ENCODE measurements at places on chromosomes 7 and 10.
A peak's percentile ranks its signal among the peaks of the same experiment; 100 is the strongest.

DNA sequence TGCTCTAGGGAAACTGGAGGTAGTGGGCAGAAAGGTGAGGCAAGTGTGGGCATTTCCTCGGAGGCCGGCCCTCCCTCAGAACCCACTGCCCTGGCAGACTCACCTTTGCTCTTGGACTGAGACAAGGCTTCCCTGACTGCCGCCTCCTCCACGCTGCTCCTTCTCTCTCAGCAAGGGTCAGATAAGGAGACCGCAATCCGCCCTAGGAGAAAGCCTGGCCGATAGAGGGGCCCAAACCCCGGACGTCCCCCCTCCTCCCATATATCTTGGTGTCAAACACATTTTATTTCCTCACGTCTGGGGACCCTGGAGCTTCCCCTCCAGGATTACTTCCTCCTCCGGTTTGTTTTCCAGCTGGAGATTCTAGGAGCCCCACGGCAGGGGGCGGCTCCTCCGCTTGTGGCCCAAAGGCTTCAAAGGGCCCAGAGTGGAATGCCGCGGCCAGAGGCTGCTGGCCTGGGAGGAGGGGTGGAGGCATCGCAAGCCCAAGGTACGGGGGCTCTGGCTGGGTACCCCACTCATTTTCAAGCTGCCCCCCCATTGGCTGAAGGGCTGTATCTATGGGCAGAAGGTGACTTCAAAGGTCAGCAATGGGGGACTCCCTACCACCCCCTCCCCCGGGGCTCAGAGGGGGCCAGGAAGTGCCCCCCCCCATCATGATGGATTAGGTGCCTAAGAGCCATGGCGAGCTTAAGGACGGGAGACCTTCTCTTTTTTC is 31.7 kb upstream of the LBX1 start:
- no peak for DNase-seq

DNA sequence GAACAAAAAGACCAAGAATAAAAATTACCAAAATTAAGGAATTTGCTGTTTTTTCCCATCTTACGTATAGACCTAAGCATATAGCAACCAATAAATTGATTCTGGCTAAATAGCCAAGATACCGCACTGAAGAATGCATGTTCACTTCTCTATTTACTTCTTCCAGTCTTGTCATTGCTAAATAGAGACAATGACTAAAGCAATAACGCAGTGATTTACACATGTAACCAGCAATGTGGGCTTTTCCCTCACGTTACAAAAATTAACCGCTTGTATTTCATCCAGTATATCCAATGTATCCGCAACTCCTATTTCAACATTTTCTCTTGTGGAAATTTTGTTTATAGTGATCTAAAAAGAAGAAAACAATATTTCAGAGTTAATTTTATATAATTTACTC is 5.6 kb downstream of the TMEM168 start:
- no peak for DNase-seq

DNA sequence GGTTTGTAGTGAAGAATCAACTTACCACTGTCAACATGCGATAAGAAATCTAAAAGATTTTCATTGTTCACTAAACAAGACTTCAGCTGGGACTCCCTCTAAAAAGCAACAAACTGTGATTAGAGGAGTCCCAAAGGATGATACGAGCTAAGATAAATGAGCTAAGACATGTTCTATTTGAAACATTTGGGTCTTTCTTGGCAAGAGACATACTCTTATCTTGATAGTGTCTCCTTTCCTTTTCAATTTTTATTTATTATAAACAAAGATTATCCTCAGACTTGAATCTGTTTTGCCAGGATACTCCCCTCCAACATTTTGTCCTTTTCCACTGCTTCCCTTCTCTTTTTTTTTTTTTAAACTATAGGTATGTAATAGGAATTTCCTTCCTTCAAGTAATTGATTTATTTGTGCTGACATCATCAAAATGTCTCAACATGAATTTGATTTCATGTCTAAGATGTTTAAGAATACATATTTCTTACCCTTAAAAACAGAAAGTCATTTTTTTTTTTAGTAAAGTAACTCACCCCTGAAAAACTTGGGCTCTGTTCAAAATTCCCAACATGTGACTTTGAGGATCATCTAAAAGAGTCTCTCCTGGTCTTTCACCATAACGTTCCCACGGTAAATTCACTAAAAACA is 158.4 kb upstream of the NRP1 start:
- no peak for DNase-seq

DNA sequence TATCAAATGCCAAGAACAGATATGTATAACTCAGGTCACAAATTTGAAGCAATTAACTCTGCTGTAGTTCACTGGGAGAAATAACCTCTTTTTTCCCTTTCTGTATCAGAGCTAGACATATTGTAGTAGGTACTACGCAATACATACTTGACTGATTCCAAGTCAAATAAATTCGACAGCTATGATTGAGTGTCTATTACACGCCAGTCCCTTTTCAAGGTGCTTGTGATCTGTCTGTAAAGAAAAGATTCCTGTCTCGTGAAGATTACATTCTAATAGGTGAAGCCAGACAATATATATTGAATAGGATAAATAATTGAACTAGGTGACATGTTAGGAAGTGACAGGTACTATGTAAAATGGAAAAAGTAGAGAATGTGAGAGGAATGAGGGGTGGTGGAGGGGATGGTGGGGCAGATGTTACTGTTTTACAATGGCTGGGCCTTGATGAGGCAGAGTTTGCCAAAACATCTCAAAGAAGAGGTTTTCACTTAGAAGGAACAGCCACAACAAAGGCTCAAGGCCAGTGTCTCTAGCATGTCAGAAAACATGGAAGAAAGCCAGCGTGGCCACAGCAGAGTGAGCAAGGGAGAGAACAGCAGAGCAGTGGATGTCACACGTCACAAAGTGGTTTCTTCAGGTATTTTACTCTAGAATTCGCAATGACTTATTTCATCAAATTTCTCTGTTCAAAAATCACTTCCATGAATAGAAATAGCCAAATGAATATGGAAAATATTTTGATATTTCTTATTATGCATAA is 282.6 kb upstream of the CACNA2D1 start:
- DNase-seq, result no peak

- no peak for DNase-seq
Measured at GRCh38 chr10:87558333-87558732, 53.6 kb downstream of the MINPP1 start.

- no peak for DNase-seq
Measured at GRCh38 chr7:51369746-51370145, 53.1 kb upstream of the COBL start.

DNA sequence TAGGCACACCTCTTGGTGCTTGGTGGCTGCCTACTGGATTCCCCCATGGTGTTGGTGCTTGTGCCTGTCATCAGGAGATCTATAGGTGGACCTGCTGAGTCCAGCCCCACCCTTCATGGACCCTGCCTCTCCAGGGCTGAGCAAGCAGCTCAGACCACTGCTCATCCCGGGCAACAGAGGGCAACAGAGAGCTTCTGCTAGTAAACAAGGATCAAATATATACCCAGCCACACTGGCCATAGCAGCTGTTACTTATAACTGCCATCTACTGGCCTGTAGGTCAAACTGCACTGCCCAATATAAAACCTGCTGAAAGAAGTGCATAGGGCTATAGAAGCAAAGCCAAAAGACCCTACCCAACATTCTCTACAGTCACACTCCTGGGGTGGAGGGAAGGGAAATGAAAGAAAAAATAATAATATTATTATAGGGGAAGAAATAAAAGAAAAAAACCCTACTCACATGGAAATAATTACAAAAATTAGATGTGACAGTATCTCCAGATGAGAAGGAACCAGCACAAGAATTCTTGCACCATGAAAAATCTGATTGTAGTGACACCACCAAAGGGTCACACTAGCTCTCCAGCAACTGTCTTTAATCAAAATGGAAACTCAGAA is 54.9 kb upstream of the ZNF800 start:
- peak; percentile 33 for DNase-seq

- DNase-seq, result no peak
Measured at GRCh38 chr10:11026773-11027172, 9.1 kb downstream of the CELF2 start.

DNA sequence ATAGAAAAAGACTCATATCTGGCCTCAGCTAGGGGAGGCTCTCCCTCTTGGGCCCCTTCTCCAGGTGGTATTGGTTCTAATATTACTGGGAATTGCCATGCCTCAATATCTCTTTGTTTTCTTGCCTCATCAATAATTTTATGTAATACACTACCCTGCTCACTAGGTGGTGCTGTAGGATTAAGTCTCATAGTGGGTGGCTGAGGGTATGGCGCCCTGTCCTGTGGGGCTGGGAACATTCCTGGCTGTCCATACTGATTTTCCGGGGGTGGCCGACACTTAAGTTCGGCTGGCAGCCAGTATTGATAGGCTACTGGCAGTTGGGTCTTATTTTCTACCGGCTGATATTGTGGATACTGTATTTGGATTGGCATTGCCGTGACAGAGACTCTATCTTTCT is 9.0 kb upstream of the TAS2R3 start:
- DNase-seq, result no peak

GRCh38 chr7:95517870-95518269 is 32.1 kb downstream of the ASB4 start:
- no peak for DNase-seq

- no peak for DNase-seq
Measured at GRCh38 chr10:29102636-29103035, 186.2 kb upstream of the LYZL1 start.

GRCh38 chr10:74928742-74929191 is 102.4 kb downstream of the KAT6B start:
- no peak for DNase-seq

DNA sequence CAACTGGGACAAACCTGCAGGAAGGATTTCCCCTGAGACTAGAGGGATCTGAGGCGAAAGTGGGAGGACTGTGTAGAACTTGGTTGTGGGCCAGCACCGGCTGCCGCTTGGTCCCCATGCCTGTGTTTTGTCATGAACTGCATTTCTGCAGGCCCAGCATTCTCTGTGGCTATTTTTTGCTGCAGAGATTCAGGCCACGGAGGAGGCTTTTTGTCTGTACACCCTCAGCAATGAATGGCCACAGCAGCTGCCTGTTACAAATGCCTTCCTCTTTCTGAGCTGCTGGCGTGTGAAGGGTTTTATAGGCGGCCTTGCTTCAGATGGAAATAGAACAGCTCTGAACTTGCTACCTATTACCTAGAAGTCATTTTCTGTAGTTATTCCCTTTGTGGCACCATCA is 164.4 kb downstream of the SH2D4B start:
- no peak for DNase-seq

DNA sequence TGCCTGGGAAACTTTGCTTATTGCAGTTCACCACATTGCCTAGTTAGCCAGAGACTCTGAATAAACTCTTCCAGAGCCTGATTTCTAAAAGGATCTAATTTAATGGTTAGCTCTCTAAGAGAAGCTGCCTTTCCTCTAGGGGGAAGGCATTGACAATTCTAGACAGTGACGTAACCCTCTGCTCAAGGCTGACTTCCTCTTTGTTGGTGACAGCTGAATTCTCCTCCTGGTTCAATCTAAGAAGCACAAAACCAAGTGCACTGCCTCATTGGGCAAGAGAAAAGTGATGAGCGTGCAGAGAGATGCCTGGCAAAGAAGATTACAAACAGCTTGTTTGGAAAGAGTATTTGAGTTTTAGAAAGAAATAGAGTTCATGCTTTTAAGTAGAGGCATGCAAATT is 102.7 kb downstream of the MACC1 start:
- no peak for DNase-seq

DNA sequence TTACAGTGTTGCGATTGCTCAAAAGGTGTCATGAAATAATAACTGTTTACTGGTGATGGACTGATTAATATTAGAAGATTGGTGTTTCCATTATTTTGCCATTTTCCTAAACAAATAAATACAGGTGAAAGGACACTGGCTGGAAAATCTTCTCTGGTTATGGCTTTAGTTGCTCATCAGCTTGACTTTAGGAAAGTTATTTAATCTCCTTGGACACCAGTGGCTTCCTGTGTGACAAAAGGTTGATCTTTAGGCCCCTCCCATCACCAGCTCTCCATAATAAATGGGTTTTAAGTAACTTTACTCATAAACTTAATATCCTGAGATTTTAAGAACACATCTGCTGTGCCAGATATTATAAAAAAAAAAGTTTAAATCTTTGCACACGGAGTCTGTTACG is 737 bp downstream of the CABCOCO1 start:
- no peak for DNase-seq

GRCh38 chr7:80858141-80858903 is 60.5 kb downstream of the SEMA3C start:
- DNase-seq, result no peak

DNA sequence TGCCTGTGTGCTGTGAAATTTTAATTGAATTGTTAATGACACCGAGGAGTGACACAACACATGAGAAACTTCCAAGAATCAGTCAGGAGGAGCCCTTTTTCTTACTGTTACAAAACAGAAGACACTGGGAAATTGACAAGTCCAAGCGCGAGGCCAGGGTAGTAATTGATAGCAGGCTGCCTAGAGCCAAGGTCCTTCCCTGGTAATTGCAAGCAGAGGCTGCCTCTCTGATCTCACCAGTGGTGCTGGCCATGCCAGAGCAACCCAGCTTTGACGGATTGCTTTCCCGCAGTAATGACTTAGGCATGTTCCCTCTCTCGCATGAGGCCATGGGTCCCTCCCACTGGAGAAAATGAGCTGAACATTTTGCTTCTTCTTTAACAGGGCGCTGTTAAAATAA is 111.5 kb downstream of the LRMDA start:
- no peak for DNase-seq

DNA sequence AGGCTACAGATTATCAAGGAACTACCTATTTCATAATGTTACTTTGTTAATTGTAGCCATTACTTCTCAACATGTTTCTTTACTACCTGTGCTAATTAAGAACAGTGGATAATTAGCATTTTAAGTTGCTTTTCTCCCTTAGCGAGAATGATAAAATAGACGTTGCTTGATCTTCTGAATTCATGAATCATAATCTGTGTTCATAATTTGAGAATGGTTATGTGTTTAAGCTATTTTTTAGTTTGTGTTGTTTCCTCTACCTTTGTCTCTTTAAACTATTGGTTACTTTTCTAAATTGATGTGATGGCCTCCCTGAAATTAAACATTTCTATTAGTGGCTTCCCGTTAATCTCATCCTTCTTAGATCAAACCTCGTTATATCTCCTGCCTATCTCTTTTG is at the start of gene ZRANB1:
Gene ZRANB1, plus strand, starts transcription at position 301 of the 400 bp plus-strand sequence. CDS start 371 bp downstream, outside the sequence.
- no peak for DNase-seq

- DNase-seq, result no peak
Measured at GRCh38 chr10:26799342-26799741, 61.4 kb downstream of the ABI1 start.

DNA sequence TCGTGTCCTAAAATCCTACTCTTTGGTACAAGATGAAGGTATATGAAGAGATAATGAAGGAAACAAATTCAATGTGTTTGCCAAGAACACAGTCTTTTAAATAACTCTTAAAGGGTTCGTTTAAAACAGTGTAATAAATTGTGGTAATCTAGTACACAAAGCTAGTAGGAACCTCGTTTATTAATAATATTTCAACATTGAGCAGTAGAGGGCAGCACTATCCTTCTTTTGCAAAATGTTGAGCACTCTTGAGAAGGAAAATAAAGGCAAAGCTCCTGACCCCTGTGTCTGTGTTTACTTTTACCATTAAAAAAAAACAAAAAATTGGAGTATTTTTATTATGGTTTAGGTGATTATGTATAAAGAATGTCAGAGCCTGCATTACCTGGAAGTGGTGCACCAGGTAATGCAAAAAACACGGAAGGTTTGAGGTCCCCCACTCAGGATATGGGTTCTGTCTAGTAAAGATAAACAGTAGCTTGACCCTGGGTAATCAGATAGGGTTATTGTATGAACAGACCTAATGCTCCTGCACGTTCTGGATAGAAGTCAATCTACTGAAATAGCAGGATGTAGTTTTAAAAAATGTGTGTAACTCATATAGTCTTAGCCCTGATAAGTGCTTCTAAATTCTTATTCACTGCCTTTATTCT is 5.7 kb upstream of the GOT1 start:
- DNase-seq, result no peak

All from stimulated activated CD4-positive, alpha-beta T cell treated with anti-CD3 and anti-CD28 coated beads, Interleukin-12 subunit alpha, Interleukin-12 subunit beta, amount 100 ng/mL, for 24 hours (primary cell).